ENCODE measurements at places on chromosomes 6 and 20.

DNA sequence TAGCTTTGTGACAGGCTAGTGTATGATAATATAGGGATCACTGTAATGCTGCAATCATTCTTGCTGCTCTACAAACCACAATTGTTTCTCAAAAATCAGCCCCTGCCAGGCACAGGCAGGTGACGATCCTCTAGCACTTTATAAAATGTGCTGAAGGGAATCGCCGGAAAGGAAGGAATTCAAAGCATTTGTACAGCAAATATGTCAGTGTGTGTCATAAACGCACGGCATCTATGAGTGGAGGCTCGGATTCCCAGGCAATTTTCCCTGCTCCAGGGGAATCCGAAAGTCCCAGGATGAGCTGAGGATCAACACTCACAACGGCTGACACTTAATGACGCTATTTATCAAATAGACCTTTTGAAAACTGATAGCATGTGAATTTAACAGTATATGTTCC lies 1.4 kb downstream of the PHACTR1 start:
- no peak for DNase-seq

- no peak for DNase-seq
Observed at GRCh38 chr6:14290041-14290771, 172.6 kb downstream of the CD83 start.

DNA sequence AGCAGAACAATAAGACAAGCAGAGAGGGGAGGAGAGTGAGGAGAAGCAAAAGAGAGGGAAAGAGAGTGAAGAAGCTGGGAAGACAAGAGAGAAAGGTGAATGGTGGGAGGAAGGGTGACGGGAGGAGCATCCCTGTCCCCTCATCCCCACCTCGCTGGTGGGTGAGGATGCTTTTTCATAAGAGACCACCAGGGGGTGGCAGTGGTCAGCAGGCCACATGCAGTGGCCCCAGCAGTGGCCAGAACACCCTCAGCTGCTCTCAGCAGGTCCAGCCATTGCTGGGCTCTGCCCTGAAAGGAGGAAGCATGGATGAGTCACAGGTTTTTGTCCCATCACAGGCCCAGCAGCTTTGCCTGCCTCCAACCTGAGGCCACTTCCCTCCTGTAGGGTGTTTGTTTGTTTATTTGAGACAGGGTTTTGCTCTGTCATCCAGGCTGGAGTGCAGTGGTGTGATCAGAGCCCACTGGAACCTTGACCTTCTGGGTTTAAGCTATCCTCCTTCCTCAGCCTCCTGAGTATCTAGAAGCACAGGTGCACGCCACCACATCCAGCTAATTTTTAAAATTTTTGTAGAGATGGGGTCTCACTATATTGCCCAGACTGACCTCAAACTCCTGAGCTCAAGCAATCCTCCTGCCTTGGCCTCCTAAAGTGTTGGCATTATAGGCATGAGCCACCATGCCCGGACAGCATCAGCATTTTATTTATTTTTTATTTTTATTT lies 24.0 kb downstream of the FGD2 start:
- DNase-seq = peak; percentile 98

DNA sequence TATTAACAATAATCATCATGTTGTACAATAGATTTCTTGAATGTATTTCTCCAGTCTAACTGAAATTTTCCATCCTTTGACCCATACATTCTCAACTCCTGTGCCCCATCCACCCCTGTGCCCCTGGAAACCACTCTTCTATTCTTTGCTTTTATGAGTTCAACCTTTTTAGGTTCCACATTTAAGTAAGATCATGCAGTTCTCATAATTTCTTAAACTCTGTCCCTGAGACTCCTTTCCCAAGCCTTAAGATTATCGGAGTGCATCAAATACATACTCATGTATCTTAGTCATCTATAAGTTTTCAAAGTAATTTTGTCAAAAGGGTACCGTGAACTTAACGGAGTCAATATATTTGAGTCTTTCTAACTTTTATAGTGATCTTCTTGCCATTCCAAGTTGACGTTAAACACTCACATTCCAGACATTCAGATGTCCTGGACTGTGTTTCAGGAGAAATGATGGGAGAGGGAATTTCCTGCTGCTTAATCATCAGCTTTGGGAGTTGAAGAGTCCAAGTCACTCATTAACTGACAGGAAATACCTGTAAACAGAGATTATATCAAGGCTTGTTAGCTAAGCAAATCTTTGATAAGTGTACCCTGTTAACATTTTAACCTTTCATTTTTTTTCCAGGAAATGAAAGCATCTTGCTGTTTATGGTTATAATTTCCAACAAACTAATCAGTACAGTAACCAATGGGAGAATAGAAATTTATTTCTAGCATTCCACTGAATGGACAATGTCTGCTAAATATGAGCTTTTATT lies 73.3 kb downstream of the ADGRG6 start:
- DNase-seq = no peak

DNA sequence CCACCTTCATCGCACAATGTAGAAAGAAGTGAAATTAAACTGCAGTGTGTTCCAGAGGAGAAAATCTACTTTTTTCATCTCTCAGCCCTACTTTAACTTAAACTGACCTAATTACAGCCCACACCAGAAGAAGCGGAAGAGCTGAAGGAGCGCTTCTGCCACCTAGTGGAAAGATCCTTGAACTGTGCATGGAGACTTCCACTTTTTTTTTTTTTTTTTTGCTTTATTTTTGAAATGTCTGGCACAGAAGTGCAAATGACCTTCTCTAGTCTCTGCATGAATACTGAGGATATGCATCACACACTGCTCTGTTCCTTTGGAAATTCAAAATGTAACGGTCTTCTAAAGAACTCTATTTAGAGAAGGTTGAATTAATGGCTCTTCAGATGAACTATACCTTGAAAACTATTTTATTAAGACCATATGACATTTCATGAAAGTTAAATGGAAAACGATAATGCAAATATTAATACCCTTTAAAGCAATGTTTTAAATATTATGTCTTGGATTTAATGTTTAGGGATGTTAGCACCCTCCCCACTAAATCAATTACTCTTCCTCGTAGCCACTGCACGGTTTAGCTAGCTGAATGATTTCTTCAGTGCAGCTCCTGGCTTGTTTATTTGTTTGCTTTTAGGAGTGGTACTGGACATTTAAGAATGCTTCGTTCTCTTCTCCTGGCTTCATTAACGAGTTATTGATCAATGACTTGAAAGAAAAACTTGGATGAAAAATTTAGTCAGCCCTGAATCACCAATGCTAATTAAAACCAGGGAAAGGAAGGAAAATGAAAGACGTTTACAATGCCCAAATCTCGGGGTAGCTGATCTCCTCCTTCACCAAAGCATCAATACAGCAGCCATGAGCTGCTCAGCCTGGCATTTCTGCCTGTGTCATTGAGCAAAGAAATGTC lies 569.6 kb upstream of the GJE1 start:
- DNase-seq = peak; percentile 78

DNA sequence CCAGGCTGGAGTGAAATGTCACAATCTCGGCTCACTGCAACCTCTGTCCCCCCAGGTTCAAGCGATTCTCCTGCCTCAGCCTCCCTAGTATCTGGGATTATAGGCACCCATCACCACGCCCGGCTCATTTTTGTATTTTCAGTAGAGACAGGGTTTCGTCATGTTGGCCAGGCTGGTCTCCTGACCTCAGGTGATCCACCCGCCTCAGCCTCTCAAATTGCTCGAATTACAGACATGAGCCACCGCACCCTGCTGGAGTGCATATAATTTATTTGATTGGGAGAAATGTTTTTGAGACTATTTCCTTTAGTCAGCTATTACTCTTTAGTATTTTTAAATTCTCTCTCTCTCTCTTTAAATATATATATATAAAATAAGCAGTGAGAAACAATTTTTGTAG lies 29.8 kb downstream of the FAM83B start:
- DNase-seq = no peak

DNA sequence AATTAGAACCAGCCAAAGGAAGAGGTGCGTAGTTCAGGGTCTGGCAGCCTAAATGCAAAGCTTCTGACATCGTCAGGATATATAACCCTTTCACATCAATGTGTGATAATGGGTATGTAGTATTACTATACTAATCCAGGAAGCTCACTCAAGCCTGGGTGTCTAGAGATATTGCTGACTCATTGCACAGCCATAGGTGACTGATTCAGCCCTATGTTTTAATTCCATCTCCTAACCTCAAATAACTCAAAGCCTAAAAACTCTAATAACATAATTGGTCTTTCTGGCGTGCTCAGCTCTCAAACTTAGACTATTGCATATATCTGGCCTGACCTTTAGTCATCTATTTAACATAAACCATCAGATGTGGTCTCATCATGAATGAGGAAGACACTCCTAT lies 658.4 kb downstream of the TBC1D32 start:
- DNase-seq = no peak

DNA sequence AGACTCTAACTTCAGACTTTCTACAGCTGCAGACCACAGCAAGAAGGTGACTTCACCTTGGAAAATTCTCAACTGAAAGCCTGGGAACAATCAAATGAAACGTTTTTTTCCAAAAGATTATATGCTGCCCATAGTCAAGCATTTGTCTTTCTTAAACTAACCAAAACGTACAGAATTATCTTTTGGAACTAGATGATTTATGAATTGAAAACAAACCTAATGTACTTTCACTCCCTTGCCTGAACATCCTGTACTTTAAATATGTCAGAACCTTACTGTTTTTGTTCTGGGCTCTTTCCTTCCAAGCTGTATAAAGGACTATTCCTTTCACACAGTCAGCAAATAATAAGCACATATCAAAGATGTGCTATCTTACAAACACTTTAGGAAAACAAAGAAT lies 62.4 kb upstream of the TNFAIP3 start:
- DNase-seq = no peak

GRCh38 chr20:50630578-50631263 lies 60.6 kb downstream of the RIPOR3 start:
- no peak for DNase-seq

GRCh38 chr20:24577271-24577909 lies 108.0 kb downstream of the SYNDIG1 start:
- DNase-seq = no peak

- no peak for DNase-seq
Observed at GRCh38 chr6:110589865-110590513, 113.6 kb upstream of the SLC22A16 start.

GRCh38 chr6:1904466-1904799 lies 294.7 kb downstream of the FOXC1 start:
- no peak for DNase-seq

DNA sequence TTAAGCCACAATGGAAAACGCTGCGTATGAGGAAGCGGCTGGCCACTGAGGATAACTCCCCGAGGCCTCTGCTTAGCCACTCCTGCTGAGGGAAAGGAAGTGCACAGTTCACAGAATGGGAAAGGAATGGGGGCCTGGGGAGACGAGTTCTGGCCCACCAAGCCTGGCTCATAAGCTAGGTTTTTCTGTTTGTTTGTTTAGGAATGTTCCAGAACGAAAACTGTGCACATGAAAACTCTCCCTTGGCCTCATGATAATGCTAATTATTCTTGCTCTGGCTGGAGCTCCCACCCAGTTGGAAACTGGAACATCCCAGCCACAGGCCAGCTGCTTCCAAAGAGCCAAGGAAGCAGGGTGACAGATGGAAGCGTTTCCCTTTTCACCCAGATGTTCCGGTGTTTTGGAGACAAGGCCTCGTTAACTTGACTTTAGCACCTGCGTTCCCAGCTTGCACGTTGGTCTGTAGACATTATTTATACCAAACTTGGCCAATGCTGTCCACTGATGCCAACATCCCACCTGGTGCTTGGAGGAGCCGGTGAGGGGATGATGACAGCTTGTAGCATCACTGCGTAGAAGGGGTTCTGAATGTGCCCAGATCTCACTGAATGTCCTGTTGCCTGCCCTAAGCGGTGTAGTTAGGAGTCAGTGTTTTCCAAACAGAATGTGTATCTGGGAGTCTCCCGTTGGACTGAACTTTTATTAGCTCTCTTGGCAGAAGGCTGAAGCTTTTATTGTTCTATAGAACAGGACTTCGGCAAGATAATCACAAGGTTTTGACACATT lies 34.5 kb downstream of the APCDD1L start:
- DNase-seq = no peak

- no peak for DNase-seq
Observed at GRCh38 chr20:61991476-61991875, 74.2 kb downstream of the TAF4 start.

DNA sequence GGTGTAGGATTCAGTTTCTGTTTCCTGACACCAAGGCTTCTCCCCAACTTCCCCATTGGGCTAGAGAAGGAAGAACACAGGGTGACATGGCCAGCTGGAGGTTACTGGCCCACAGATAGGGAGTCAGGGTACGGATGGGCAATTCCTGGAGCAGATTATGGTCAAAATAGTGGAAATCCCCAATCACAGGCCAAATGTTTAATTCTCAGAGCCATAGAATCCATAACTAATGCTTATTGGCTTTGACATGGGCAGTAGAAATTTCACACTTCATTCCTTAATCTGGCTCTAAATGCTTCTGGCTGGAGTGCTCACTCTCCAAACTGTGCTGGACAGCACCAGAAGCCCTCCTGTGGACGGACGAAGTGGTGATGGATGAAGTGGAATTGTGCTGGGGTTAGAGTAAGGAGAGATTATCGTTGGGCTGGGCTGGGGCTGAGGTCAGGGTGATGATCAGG lies 887 bp downstream of the SIGLEC1 start:
- no peak for DNase-seq

GRCh38 chr6:114989279-114989964 lies 646.6 kb upstream of the HS3ST5 start:
- no peak for DNase-seq

GRCh38 chr6:76342611-76343160 lies 270.2 kb upstream of the IMPG1 start:
- no peak for DNase-seq

DNA sequence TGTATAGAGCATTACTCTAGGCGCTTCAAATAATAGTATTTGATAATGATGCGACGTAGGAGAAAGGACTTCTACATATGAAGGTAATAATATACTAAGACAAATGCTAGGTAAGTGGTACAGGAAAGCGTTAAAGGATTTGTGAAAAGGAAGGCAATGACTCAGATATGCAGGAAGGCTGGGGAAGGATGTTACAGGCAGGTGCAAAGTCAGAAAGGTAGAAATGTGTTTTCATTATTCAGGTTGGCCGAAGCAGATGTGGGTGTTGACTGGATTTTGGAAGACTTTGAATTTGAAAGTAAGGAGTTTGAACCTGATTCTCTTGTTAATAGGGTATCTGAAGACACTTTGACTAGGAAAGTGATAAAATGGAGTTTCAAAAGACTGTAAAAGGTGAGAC lies 51.0 kb downstream of the STK4 start:
- DNase-seq = no peak

DNA sequence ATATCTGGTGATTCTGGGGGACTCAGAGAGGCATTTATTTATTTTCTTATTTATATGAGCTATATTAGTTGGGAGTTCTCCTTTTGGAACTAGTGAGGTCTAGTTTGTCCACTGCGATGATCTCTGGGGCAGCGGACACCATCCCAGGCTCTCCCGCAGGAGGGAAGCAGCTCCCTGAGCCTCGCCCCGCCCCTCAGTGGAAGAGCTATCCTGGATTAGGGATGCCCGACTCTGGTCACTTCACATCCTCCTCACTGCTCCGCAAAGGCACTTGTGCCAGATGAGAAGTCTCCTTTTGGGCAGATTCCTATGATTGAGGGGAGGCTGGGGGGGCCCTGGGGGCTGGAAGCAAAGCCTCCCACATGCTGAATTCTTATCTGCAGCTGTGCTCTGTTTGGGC lies 3.6 kb upstream of the MAS1 start:
- no peak for DNase-seq

GRCh38 chr20:3134151-3134550 lies 25.5 kb downstream of the FASTKD5 start:
- no peak for DNase-seq
